ENCODE measurements at places on chromosomes 11 and 22. TPM values are rescaled to one million over a fixed set of nuclear protein-coding genes. Genes with fewer than 3 reads are reported as not detected.

GRCh38 chr22:37309211-37310074 is 27.1 kb downstream of the CYTH4 start:
- peaks cover 19% of the 10 kb centered on the region for H3K4me1 ChIP-seq
- DNase-seq: no peak
- no peak overlapping the region for H3K27ac ChIP-seq

The CNIH2 gene
- total RNA-seq: not detected

- peaks cover 13% of the 10 kb centered on the region for H3K36me3 ChIP-seq
- H3K27me3 ChIP-seq: no peaks in the 10 kb centered on the region
- H3K4me3 ChIP-seq: no peak overlapping the region
- H3K4me1 ChIP-seq: peaks cover 14% of the 10 kb centered on the region
- no peak overlapping the region for H3K27ac ChIP-seq
Observed at GRCh38 chr11:7668911-7669310, 4.4 kb downstream of the CYB5R2 start.

The TRIM29 gene
- total RNA-seq: 2.7 TPM

DNA sequence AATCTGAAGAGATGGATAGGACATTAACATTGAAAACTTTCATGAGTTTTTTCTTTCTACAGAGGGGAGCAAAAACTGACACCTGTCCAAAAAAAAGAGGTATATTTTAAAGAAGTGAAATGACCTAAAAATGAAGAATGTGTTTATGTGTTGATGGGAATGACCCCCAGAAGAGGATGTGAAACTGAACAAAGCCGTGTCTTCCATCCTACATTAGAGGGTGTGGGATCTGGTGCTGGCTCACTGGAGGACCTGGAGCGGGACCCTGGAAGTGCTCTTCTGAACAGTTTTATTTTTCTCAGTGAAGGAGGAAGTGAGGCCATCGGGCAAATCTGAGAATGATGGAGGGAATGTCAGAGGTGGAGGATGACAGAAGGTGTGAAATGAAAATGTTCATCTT is 470.1 kb downstream of the NTM start:
- no peak overlapping the region for H3K27ac ChIP-seq
- no peaks in the 10 kb centered on the region for H3K27me3 ChIP-seq
- H3K36me3 ChIP-seq: no peaks in the 10 kb centered on the region
- H3K4me1 ChIP-seq: no peaks in the 10 kb centered on the region
- no peak for DNase-seq

The CALCB gene
- 1.5 TPM for total RNA-seq

- no peaks in the 10 kb centered on the region for H3K36me3 ChIP-seq
- no peak for DNase-seq
- no peaks in the 10 kb centered on the region for H3K4me1 ChIP-seq
- no peak overlapping the region for H3K27ac ChIP-seq
Observed at GRCh38 chr22:49344656-49345055, 483.0 kb downstream of the BRD1 start.

GRCh38 chr11:93717501-93717900 is 23.8 kb downstream of the TAF1D start:
- H3K27ac ChIP-seq: no peak overlapping the region
- no peak for DNase-seq
- H3K27me3 ChIP-seq: no peaks in the 10 kb centered on the region
- H3K4me1 ChIP-seq: no peaks in the 10 kb centered on the region
- H3K4me3 ChIP-seq: no peak overlapping the region
- peaks cover 21% of the 10 kb centered on the region for H3K36me3 ChIP-seq

- H3K4me1 ChIP-seq: peaks cover 5% of the 10 kb centered on the region
- peaks cover 13% of the 10 kb centered on the region for H3K36me3 ChIP-seq
- no peak overlapping the region for H3K4me3 ChIP-seq
- H3K27ac ChIP-seq: no peak overlapping the region
- H3K27me3 ChIP-seq: no peaks in the 10 kb centered on the region
Observed at GRCh38 chr22:19214078-19214473, 35.5 kb upstream of the SLC25A1 start.

- no peaks in the 10 kb centered on the region for H3K27me3 ChIP-seq
- no peaks in the 10 kb centered on the region for H3K36me3 ChIP-seq
- H3K27ac ChIP-seq: no peak overlapping the region
- peaks cover 12% of the 10 kb centered on the region for H3K4me1 ChIP-seq
- H3K4me3 ChIP-seq: no peak overlapping the region
- no peak for DNase-seq
Observed at GRCh38 chr11:74444173-74444826, 23.0 kb downstream of the KCNE3 start.

The SLC25A22 gene
- 16.9 TPM for total RNA-seq

GRCh38 chr22:43305806-43306205 is 37.4 kb downstream of the SCUBE1 start:
- peaks cover 52% of the 10 kb centered on the region for H3K4me1 ChIP-seq
- H3K27ac ChIP-seq: peak overlapping the region; percentile 67
- DNase-seq: no peak
- no peaks in the 10 kb centered on the region for H3K27me3 ChIP-seq

DNA sequence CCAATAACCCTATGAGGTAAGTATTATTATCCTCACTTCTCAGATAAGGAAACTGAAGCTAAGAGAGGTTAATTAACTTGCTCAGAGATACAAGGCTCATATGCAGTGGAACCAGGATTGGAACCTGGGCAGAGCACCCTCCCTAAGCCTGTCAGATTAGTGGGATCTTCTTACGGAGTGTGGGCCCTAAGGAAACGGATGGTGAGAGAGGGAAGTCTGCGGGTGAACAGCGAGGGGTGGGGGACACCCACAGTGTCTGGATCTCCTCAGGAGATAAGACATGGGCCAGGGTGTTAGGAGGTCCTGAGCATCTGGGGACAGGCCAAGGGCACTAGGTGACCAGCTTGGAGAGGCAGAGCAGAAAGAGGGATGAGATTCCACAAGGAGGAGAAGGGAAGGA is 376.0 kb downstream of the CADM1 start:
- no peaks in the 10 kb centered on the region for H3K27me3 ChIP-seq
- no peak for DNase-seq
- no peaks in the 10 kb centered on the region for H3K4me1 ChIP-seq
- H3K4me3 ChIP-seq: no peak overlapping the region

- no peak overlapping the region for H3K27ac ChIP-seq
- H3K4me1 ChIP-seq: peaks cover 33% of the 10 kb centered on the region
- DNase-seq: no peak
- no peaks in the 10 kb centered on the region for H3K27me3 ChIP-seq
Observed at GRCh38 chr11:14304601-14305000, 54.4 kb downstream of the RRAS2 start.

GRCh38 chr11:6472934-6473333 is 807 bp downstream of the TRIM3 start:
- no peaks in the 10 kb centered on the region for H3K27me3 ChIP-seq
- no peak overlapping the region for H3K27ac ChIP-seq
- H3K4me1 ChIP-seq: peaks cover 26% of the 10 kb centered on the region
- DNase-seq: no peak
- H3K36me3 ChIP-seq: peaks cover 12% of the 10 kb centered on the region

DNA sequence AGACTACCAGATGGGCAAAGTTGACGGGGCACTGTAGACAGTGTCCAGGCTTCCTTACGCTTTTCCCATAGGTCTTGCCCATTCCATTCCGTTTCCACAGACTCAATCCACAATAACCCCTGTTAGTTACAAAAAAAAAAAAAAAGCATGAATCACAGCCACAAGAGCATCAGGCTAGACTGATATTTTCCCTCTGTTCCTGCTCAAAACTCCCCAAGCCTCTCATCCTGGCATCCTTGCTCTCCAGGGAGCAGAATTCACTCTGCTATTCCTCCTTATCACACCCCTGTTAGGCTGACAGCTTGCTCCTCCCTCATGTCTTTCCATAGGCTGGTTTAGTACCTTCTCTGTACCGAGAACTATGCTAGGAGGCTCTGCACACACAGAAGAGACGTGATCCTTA is 42.2 kb downstream of the TMEM123 start:
- no peaks in the 10 kb centered on the region for H3K27me3 ChIP-seq
- no peak overlapping the region for H3K4me3 ChIP-seq
- no peaks in the 10 kb centered on the region for H3K36me3 ChIP-seq
- no peak overlapping the region for H3K27ac ChIP-seq

DNA sequence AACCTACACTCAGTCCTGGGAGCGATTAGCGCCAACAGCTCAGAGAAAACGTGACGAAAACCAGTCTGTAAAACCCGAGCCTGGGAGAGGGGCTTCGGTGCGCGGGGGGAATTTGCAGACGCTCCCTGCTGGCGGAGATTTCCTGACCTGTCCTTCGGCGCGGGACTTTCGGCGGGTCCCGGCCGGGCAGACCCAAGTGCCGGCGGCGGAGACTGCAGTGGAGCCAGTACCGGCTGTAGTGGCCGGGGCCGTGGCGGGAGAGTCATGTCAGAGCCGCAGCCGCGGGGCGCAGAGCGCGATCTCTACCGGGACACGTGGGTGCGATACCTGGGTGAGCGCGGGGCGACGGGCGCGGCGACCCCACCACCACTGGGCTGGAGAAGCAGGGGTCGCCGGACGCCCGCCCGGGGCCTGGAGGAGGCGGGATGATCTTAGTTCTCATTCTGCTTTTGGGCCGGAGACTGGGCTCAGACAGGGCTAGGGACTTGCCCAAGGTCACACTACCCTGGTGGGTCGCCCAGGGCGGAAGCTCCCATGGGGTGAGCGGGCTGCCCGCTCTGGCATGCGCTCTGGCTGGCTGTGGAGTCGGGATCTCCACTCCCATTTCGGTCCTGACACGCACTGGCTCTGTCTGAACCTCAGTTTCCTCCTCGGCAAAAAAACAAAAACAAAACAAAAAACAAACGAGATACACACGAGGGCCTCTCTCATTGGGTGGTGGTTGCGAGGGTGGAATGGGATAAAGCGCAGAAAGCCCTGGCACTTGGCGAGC is at the start of gene MTFP1:
MTFP1 (plus strand) TSS at position 153 of the 772 bp plus-strand sequence; CDS start at position 265, 112 bp downstream.
- peak within 1 kb of the TSS; percentile 83 for H3K4me3 ChIP-seq
- no peaks in the 10 kb centered on the region for H3K36me3 ChIP-seq
- DNase-seq: no peak
- no peak within 1 kb of the TSS for H3K27ac ChIP-seq
- H3K27me3 ChIP-seq: no peaks in the 10 kb centered on the region
- H3K4me1 ChIP-seq: peaks cover 18% of the 10 kb centered on the region

DNA sequence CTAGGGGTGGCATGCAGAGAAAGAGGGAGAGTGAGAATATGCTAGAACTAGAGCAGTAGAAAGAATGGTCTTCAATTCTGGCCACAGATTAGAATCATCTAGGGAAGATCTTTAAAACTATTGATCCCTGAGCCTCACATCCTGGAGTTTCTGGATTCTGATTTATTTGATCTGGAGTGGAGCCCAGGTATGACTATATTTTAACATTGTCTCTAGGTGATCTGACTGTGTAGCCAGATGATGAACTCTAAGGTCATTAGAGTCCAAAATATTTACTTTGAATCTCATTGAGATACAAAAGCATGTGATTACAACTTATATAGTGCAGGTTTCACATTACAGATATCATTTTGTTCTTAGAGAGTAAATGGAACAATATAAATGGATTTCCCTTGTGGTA is 79.7 kb downstream of the FDX1 start:
- DNase-seq: no peak
- H3K4me1 ChIP-seq: peaks cover 11% of the 10 kb centered on the region
- H3K27ac ChIP-seq: no peak overlapping the region
- no peaks in the 10 kb centered on the region for H3K36me3 ChIP-seq
- H3K4me3 ChIP-seq: no peak overlapping the region

The SMTNL1 gene
- total RNA-seq: not detected

DNA sequence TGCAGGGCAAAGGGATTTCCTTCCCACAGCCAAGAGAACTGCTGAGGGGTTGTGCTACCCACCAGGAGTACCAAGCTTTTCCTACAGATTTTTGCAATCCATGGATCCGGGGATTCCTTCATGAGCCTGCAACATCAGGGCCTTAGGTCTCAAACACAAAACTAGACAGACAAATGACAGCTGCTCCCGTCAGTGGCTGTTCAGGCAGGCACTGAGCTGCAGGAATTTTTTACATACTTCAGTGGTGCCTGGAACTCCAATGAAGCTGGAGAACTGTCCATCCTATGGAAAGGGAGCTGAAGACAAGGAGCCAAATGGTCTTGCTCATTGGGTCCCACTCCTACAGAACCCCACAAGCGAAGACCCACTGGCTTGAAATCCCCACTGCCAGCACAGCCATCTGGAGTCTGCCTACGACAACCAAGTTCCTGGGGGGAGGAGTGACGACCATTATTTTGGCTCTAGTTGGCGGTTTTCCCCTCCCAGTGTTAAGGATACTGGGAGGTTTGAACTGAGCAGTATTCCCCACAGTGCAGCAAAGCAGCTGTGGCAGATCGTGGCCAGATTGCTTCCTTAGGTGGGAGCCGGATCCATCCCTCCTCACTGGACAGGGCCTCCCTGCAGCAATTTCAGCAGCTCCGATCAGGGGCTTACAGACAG is 157.7 kb upstream of the TMEM45B start:
- no peaks in the 10 kb centered on the region for H3K4me1 ChIP-seq
- DNase-seq: no peak
- H3K27me3 ChIP-seq: no peaks in the 10 kb centered on the region
- H3K4me3 ChIP-seq: no peak overlapping the region
- no peak overlapping the region for H3K27ac ChIP-seq

The PRR33 gene
- total RNA-seq: 0.41 TPM

GRCh38 chr11:1466784-1467183 is 19.8 kb downstream of the MOB2 start:
- no peak overlapping the region for H3K27ac ChIP-seq
- no peak for DNase-seq
- H3K27me3 ChIP-seq: no peaks in the 10 kb centered on the region
- H3K36me3 ChIP-seq: peaks cover 39% of the 10 kb centered on the region

The ATXN10 gene
- total RNA-seq: 52.9 TPM

- H3K4me3 ChIP-seq: no peak overlapping the region
- H3K36me3 ChIP-seq: no peaks in the 10 kb centered on the region
- no peaks in the 10 kb centered on the region for H3K27me3 ChIP-seq
- no peaks in the 10 kb centered on the region for H3K4me1 ChIP-seq
- no peak overlapping the region for H3K27ac ChIP-seq
Observed at GRCh38 chr11:17691550-17691949, 27.8 kb upstream of the MYOD1 start.

GRCh38 chr11:21088930-21089329 is 419.5 kb downstream of the NELL1 start:
- H3K4me1 ChIP-seq: no peaks in the 10 kb centered on the region
- DNase-seq: no peak
- H3K27me3 ChIP-seq: no peaks in the 10 kb centered on the region
- H3K4me3 ChIP-seq: no peak overlapping the region
- no peaks in the 10 kb centered on the region for H3K36me3 ChIP-seq
- H3K27ac ChIP-seq: no peak overlapping the region
